Skeletal muscle cell (primary cell): ENCODE measurements at places on chromosomes 3 and 15.

DNA sequence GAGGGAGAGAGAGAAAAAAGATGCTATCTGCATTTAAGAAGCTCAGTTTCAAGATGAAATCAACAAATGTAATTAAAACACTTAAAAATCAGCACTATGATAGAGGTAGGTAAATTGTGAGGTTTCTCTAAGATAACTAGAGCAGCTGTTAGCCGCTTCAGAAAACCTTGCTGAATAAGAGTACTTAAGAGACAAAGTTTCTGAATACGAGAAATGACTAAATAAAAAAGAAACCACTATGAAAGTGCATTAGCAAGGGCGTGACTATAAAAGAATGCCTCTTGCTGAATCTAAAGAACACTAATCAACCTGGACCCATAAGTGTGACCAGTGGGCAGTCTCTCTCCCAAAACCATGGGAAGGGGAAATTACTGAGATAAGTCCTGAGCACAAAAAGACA is 41.8 kb downstream of the IQCB1 start:
- DNase-seq: no peak

DNA sequence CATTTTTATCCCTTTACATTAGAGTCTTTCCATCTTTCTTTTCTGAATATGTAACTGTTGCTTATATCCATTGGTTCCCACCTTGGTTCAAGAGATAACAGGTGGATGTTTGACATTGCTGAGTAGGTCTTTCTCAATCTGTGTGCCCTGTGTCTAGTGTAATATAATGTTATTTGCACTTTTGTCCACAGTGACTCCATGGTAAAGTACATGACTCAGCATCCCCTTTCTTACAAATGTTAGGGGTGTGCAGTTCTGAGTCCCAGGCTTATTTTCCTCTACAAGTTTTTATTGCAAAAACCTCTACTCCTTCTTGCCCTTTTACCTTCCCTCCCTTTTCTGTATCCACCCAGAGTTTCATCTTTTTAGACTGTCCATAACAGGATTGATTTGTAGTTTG is 116.5 kb downstream of the RSRC1 start:
- DNase-seq: no peak

DNA sequence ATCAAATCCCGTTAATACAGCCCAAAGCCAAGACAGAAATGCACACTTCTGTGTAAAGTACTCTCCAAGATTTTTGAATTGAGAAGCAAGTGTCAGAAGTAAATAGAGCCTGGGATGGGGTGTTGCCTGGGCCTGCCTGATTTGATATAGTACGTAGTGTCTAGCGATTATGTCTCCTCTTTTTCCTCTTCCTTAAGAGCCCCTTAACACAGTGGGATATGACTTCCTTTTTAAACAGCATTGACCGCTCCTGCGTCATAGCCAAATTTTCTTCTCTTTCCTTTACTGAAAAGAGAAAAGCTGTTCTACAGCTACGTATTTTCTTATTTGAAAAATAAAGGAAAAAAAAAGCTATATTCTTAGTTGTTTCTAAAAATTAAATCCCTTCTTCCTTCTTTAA is 97.7 kb downstream of the PLCL2 start:
- DNase-seq: no peak

DNA sequence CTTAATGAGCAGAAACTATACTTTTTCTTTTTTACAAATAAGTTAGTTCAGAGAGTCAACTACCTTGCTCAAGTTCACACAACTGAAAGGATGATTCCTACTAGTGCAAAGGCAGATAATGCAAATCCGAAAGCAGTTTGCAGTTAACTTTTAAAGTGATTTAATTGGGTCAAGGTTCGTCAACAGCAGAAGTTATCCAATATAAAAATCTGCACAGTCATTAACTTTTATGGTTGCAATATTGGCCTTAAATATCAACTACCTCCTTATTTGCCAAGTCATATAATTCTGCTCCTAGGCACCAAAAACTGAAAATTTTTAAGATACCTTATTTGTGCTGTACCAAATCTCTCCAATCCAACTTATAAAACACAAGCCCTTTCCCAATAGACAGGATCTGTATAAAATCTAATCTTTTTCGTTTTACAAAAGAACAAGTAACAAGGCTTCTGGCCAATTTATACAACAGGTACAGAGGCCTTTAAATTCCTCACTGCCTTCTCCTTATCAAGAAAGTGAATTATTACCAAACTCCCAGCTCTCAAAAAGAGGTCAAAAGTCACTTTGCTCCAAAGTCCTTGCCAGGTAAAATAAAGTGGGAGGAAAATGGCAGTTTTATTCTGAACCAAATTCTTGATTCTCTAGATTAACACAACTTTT is 416.6 kb upstream of the NECTIN3 start:
- no peak for DNase-seq

GRCh38 chr3:106204160-106204868 is 335.5 kb upstream of the CBLB start:
- DNase-seq: no peak

DNA sequence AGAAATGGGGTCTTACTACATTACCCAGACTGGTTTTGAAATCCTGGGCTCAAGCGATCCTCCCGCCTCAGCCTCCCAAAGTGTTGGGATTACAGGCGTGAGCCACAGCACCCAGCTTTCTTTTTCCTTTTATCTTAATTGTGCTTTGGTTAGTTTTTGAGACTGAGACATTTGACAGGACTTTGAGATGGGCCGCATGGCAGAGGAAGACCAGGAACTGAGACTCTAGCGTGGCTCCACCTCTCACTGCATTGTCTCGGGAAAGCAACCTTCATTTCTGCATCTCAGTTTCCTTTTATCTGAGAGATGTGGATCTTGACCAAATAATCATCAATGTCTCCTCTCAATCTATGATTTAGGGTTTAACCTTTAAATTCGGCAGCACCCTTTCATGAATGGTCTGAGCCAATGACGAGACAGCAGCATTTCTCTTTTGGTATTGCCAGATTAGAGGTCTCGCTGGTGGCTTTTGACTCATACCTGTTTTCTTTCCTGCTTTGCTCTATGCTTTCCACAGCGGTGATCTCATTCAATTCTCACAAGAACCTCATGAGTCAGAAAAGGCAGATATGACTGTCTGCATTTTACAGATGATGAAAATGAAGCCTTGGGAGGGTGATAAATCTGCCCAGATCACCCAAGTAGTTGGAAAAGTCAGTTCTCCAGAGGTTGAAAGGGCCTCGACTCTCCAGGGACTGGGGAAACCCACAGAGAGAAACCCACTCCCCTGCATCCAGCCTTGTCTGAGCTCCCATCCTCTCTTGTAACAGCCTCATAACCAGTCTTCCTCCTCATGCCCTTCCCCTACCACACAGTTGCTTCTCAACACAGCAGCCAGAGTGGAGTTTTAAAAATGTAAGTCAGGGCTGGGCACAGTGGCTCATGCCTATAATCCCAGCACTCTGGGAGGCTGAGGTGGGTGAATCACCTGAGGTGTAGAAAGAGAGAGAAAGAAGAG is 84.8 kb upstream of the FOXB1 start:
- DNase-seq: peak; percentile 56

DNA sequence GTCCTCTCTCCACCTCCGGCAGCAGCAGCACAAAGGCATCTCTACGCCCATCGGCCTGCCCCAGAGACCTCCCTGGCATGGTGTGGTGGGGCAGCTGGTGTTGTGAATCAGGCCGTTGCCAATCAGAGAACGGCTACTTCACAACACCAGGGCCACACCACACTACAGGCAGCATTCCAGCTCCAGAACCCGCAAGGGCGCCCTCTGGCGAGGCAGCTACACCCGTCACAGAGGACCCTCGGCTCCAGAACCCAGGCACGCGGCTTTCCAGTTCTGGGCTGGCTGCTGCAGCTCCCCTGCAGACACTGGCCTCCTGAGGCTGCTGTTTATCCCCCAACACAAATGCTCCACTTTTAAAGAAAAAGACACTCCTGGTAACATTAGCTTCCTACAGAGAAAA is 127.5 kb upstream of the TOPAZ1 start:
- DNase-seq: no peak

- DNase-seq: no peak
Observed at GRCh38 chr3:11727207-11727606, 83.5 kb upstream of the VGLL4 start.

DNA sequence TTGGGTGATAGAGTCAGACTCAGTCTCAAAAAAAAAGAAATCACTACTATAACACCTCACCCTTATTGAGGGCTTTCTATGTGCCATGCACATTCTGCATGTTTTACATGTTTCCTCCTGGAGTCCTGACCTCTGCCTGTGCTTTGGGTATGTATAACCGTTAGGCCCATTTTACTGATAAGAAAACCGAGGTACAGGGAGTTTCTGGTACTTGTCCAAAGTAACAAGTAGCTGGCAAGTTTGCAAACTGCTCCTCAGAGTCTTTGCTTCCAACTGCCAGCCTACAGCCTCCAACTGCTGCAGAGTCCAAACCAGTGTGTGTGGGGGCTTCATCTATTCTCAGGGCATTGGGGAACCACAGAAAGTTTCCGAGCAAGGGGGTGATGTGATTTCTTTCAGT is 3.7 kb upstream of the GNAI2 start:
- no peak for DNase-seq

- no peak for DNase-seq
Observed at GRCh38 chr3:108970561-108970960, 16.9 kb upstream of the GUCA1C start.

DNA sequence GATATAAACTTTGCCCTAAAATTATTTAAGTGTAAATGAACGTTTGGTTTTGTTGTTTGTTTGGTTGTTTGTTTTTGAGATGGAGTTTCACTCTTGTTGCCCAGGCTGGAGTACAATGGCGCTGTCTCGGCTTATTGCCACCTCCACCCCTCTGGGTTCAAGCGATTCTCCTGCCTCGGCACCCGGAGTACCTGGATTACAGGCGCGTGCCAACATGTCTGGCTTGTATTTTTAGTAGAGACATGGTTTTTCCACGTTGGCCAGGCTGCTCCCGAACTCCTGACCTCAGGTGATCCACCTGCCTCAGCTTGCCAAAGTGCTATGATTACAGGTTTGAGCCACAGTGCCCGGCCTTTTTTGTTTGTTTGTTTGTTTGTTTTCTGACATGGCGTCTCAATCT is 87.9 kb upstream of the CHD2 start:
- DNase-seq: no peak

DNA sequence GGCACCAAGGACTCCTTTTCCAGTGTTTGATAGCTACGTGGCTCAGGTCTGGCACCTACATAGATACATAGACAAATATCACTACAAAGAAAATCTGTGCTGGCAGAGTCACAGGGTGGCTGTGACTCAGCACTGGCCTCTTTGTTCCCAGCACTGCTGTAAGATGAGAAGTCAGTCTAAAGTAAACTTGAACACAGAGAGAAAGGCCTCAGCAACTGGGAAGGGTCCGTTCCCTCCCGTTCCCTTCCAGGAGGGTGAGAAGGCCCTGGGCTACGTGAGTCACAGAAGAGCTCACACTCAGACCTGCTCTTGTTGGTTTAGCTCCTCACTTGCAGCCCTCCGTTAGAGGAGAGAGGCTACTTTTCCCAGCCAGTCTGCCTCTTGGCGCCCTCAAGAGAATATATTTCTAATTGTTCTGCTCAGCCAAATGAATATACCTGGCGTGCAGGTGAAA is 23.1 kb downstream of the ANXA2 start:
- DNase-seq: peak; percentile 97

- no peak for DNase-seq
Observed at GRCh38 chr3:169170456-169170855, 493.1 kb downstream of the MECOM start.

- DNase-seq: no peak
Observed at GRCh38 chr3:176354843-176355242, 842.4 kb downstream of the TBL1XR1 start.

- DNase-seq: no peak
Observed at GRCh38 chr3:64129106-64129505, 96.2 kb downstream of the PRICKLE2 start.

DNA sequence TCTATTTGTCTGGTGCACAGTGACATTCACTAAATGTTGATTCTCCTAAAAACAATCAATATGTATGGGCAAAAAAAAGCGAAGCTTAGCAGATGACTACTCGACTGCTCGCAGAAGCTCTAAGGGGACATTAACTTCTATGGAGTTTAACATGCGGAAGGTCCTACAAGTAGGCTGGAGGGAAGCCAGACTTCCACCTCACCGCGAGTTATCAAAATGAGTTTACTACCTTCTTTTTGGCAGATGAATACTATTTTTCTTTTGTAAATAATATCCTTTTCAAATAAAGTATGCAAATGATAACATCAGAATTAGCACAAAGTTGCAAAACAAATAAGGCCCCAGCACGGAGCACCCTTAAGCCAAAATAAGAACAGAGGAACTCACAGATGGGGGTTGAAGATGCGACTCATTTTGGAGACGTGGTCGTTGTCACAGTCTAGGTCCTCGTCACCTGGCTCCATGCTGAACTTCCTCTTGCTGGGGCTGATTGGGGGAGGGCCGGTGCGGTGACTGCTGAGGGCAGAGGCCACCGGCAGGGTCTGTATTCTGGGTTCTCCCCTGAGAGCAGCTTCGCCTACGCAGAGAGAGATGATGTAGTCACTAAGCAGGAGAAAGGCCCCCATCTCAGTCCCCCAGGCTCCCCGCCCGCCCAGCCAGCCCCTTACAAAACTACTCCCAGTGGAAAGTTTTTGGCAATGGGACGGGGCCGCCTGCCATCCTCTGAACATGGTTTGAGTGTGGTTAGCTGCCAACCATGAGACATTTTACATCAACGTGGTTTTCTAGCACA is 42.1 kb downstream of the VGLL4 start:
- DNase-seq: peak; percentile 49

DNA sequence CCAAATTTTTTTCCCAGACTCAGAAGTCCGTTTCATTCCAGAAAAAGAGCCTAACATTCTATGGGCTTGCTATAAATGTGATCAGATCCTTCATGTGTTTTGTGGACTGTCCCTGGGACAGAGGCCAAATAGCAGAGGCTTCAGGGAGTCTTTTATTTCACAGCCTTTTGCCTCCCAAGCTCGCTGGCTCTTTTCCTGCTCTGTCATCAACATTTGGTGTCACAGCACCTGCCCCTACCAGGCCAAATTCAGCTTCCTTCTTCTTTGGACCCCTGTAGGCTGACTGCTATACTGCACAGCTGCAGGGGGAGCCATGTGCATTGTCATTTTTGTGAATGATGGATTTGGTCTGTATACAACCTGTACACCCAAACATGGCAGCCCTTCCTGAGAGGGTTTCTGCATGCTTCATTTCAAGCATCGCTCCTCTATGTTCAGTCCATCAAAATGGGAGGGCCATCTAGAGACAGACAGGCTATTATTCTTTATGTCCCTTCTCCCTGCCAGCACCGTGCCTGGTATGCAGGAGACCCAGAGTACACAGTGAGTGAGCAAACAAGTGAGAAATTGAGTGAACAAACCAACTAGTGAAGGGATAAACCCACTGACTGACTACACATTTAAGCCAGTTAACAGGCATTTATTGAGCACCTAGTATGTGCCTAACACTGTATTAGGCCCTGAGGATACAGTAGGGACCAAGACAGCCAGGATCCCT is 17.9 kb upstream of the RPP14 start:
- DNase-seq: no peak

- DNase-seq: no peak
Observed at GRCh38 chr15:85786781-85787114, 8.0 kb downstream of the KLHL25 start.

GRCh38 chr3:28250999-28251398 is 9.6 kb downstream of the CMC1 start:
- no peak for DNase-seq
